ENCODE measurements at places on chromosomes 1 and 21. TPM values are rescaled to one million over a fixed set of nuclear protein-coding genes. Genes with fewer than 3 reads are reported as not detected.

GRCh38 chr1:4633346-4633745 lies 21.1 kb upstream of the AJAP1 start:
- DNase-seq = no peak

DNA sequence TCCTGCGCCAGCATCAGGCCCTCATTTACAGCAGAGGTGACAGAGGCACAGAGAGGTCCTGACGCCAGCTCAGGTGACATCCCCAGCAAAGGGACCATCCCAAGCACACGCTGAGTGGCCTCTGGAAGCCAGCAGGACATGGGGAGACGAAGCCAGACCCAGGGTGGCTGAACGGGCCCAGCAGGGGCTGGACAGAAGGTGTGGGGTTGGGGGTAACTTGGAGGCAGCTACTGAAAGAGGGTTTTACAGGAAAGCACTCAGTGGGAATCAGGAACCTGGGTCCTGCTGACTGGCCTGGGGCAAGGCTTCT lies 1.6 kb upstream of the ARHGEF16 start:
- no peak for DNase-seq

GRCh38 chr1:218779341-218780100 lies 394.2 kb upstream of the LYPLAL1 start:
- DNase-seq = no peak

GRCh38 chr1:18861590-18861989 lies 2.1 kb upstream of the TAS1R2 start:
- no peak for DNase-seq

- no peak for DNase-seq
Observed at GRCh38 chr21:36917471-36918158, 48.9 kb downstream of the HLCS start.

GRCh38 chr1:89499320-89499719 lies 25.3 kb upstream of the LRRC8B start:
- no peak for DNase-seq

DNA sequence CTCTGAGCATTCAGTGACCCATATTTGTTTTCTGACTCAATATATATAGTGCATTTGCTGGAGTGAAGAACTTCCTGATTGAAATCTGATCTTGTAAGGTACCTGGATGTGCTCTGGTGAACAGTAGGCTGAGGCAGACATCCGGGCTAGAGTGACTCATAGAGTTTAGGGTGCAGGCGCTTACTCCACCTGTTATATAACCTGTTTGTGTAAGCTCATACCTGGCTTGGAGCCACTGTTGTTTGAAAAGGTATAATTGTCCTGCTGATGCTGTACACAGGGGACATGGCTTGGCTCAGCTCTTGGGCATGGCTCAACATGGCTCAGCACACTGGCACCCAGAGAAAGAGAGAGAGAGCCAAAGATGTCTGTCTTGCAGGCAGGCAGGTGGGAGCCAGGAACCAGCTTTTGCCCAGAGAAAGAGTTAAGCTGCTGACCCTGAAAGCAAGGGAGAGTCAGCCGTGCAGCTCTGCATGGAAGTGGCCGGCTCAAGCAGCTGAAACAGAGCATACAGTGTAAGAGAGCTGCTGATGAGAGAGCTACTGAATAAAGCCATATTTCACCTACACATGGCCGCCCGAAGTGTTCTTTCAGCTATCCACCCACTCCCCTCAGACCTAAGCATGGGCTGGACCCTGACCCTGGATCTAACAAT lies 43.2 kb downstream of the GJA5 start:
- DNase-seq = no peak

Gene OR2L3
- total RNA-seq = not detected
